Activated T-cell treated with anti-CD3 and anti-CD28 coated beads, Interleukin-2, amount 50 U/mL, for 48 hours (primary cell): ENCODE measurements at places on chromosomes 2 and 18.

DNA sequence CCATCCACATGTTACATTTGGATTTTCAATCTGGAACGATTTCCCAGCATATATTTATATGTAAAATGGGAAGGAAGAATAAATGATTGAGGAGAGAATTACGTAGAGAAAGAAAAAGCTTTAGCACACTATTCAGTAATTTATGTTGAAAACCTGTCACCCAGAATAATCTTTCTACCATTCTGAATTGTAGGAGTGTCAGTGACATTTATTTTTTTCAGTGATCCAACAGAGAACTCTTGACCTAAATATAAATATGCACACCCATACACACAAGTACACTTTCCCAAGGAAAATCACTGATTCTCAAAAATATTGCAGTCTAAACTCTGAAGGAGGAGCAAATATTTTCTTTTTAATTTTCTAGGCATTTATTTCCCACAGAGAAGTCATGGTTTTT lies 140.2 kb upstream of the LRP1B start:
- DNase-seq = no peak

DNA sequence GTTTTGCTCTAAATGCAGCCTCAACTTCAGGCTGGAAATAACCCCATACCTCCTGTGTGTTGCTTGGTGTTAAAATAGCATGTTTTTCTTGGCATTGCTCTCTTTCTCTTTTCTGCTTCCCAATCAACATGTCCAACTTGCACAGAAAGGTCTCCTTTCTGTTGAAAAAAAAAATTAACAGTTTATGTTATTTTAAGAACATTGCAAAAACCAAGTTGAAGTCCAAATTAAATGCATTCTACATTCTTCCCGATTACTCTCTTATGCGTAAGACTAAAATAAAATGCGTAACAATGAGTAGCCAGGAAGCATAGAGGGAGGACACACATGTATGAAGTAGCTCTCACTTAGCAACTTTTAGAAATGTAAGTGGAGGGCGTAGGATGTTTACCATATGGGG lies 1406.1 kb upstream of the NXPH2 start:
- DNase-seq = no peak

- no peak for DNase-seq
Observed at GRCh38 chr2:228949831-228950230, 321.3 kb downstream of the PID1 start.

DNA sequence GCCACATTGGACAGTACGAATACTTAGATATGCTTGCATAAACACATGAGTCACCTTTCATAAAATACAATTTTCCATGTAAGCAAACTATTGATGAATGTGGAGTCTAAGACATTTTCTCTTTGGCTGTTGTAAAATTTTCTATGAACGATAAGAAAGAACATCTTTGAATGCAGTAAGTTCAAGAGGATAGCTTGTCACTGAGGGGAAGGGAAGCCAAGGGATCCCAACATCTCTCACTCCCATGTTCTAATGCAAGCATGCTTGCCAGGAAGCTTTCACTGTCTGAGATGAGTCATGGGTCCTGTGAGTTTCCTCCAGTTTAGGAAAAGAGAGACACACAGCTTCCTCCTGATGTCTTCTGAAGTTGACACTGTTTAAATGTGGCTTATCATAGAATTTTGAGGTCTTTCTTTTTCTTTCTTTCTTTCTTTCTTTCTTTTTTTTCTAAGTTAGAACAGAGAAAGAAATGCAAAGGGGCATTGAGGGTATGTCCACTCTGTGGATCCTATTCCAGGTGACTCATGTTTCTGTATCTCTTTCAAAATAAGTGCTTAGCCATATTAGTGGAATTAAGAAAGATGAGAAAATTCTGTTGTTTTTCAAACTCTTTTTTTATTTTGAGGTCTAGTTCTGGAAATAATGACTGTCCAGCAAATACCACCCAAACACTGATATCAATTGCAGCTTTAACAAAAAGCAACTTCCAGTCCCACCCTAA lies 146.6 kb downstream of the RDH14 start:
- no peak for DNase-seq

- DNase-seq = no peak
Observed at GRCh38 chr2:202639231-202639630, 4.5 kb downstream of the FAM117B start.

- no peak for DNase-seq
Observed at GRCh38 chr2:231355508-231356465, 39.7 kb upstream of the B3GNT7 start.
